Heart right ventricle (tissue), 16 donors: ENCODE measurements at places on chromosomes 6 and 20. TPM values are rescaled to one million over a fixed set of nuclear protein-coding genes. Genes with fewer than 3 reads are reported as not detected.
A peak's percentile ranks its signal among the peaks of the same experiment; 100 is the strongest.

- no peak for DNase-seq
- no peaks in the 10 kb centered on the region for H3K36me3 ChIP-seq
- H3K4me1 ChIP-seq = no peaks in the 10 kb centered on the region
- H3K4me3 ChIP-seq = no peak overlapping the region
- peaks cover 6% of the 10 kb centered on the region for H3K27me3 ChIP-seq
- H3K27ac ChIP-seq = no peak overlapping the region
Observed at GRCh38 chr20:51926670-51927305, 124.5 kb upstream of the SALL4 start.

The MYB gene
- total RNA-seq = not detected

The C6orf52 gene
- total RNA-seq = 0.62 TPM

- no peak overlapping the region for H3K27ac ChIP-seq
- DNase-seq = no peak
- H3K4me3 ChIP-seq = no peak overlapping the region
- peaks cover 28% of the 10 kb centered on the region for H3K4me1 ChIP-seq
- no peaks in the 10 kb centered on the region for H3K36me3 ChIP-seq
- H3K27me3 ChIP-seq = no peaks in the 10 kb centered on the region
Observed at GRCh38 chr6:34684919-34685318, 11.6 kb downstream of the ILRUN start.

DNA sequence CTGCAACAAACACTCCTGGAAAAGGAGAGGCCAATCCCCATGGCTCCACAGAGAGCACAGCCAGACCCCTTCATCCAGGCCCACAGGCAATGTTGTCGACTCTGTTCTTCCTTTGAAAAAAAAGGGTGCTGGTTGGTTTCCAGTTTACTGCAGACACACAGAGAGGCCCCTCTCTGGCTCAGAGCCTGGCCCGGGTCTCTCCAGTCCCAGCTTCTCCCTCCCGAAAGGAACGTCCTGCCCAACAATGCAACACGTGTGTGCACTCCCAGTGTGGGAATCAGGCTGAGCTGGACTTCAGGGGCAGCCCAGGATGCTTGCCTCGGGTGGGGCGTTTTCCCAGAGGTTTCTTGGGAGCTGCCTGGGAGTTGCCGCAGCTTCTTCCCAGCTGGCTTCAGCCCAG is 4.5 kb upstream of the NKAIN4 start:
- H3K27ac ChIP-seq = no peak overlapping the region
- no peaks in the 10 kb centered on the region for H3K36me3 ChIP-seq
- H3K27me3 ChIP-seq = peaks cover 20% of the 10 kb centered on the region
- no peak for DNase-seq
- no peaks in the 10 kb centered on the region for H3K4me1 ChIP-seq

The MRAP2 gene
- 0.42 TPM for total RNA-seq

DNA sequence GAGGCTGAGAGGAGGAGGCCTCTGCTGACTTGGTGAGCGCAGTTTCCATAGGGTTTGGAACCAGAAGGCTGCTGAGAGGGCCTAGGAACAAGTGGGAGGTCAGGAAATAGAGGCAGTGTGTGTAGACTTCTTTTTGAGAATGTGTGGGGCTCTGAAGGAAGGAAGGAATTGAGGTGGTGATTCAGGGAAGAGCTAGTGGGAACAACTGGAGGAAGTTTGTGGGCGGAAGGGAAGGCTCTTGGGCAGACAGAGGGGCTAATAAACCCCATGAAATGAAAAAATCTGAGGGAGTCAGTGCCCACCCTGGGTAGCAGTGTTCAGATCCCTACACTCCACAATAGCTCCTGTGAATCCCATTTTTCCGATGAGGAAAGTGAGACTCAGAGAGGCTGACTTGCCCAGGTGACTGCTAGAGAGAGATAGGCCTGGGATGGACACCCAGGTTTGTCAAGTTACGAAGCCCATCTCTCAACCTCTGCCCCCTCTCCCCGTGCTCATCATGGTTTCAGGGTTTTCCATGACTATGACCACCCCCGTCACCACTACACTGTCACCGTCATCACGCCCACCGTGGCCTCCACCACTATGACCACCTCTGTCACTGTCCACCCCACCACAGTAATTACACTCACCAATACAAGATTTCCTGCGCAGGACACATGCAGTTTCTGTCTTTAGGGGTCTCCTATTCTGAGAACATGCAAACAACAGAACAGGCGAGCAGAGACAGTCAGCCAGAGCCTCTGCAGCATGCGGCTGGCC is 106.4 kb downstream of the MRPL14 start:
- H3K27me3 ChIP-seq = no peaks in the 10 kb centered on the region
- no peaks in the 10 kb centered on the region for H3K4me1 ChIP-seq
- DNase-seq = no peak
- no peak overlapping the region for H3K4me3 ChIP-seq

The IL17F gene
- total RNA-seq = not detected

- peaks cover 32% of the 10 kb centered on the region for H3K4me1 ChIP-seq
- H3K36me3 ChIP-seq = no peaks in the 10 kb centered on the region
- no peak overlapping the region for H3K4me3 ChIP-seq
- H3K27ac ChIP-seq = no peak overlapping the region
- no peaks in the 10 kb centered on the region for H3K27me3 ChIP-seq
Observed at GRCh38 chr6:157464653-157465535, 83.9 kb downstream of the ZDHHC14 start.

- H3K36me3 ChIP-seq = no peaks in the 10 kb centered on the region
- no peak overlapping the region for H3K4me3 ChIP-seq
- H3K27ac ChIP-seq = peak overlapping the region; percentile 91
- DNase-seq = no peak
- H3K4me1 ChIP-seq = peaks cover 42% of the 10 kb centered on the region
Observed at GRCh38 chr6:150176659-150177058, 33.8 kb downstream of the PPP1R14C start.

- H3K27ac ChIP-seq = no peak overlapping the region
- DNase-seq = no peak
- no peak overlapping the region for H3K4me3 ChIP-seq
Observed at GRCh38 chr20:33689973-33690372, 3.8 kb upstream of the E2F1 start.

GRCh38 chr6:79832723-79833122 is 114.6 kb downstream of the ELOVL4 start:
- H3K36me3 ChIP-seq = no peaks in the 10 kb centered on the region
- no peaks in the 10 kb centered on the region for H3K4me1 ChIP-seq
- peaks cover 3% of the 10 kb centered on the region for H3K27me3 ChIP-seq
- H3K27ac ChIP-seq = no peak overlapping the region

DNA sequence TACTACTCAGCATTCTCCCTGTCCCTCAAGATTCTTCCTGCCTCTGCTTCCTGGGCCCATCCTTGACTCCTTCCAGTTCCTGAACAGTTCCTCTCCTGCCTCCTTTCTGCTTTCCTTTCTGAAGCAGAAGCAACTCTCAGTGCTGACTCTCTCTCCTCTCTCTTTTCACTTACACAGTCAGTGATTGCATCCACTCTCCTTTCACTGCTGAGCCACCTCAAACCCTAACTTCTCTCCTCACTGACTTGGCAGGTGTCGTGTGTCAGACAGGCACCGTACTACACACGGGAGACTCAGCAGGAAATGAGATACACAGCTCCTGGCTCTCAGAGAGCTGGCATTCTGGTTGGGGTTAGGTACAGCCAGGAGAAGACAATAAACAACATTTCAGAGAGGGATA is 5.6 kb downstream of the ABHD16A start:
- H3K27ac ChIP-seq = no peak overlapping the region
- H3K36me3 ChIP-seq = peaks cover 84% of the 10 kb centered on the region
- peaks cover 13% of the 10 kb centered on the region for H3K4me1 ChIP-seq
- no peaks in the 10 kb centered on the region for H3K27me3 ChIP-seq
- DNase-seq = no peak

The KIAA0408 gene
- total RNA-seq = 3.2 TPM

The HDGFL1 gene
- total RNA-seq = not detected

DNA sequence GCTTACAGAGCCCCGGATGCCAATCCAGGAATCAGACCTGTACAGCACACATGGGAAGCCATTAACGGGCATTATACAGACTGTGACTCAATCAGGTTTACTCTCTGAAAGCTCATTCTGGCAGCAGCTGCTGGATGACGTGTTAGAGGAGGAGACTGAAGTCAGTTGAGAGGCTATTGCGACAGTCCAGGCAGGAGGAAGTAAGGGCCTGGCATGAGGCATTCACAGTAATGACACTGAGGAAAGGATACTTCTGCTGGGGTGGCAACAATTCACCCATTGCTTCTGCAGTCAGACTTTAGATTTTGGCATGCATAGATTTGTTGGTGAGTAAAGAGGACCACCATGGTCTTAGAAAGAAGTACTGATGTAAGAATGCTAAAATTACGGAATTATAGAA is 151.0 kb upstream of the HEY2 start:
- H3K27me3 ChIP-seq = no peaks in the 10 kb centered on the region
- H3K27ac ChIP-seq = no peak overlapping the region
- no peaks in the 10 kb centered on the region for H3K36me3 ChIP-seq

DNA sequence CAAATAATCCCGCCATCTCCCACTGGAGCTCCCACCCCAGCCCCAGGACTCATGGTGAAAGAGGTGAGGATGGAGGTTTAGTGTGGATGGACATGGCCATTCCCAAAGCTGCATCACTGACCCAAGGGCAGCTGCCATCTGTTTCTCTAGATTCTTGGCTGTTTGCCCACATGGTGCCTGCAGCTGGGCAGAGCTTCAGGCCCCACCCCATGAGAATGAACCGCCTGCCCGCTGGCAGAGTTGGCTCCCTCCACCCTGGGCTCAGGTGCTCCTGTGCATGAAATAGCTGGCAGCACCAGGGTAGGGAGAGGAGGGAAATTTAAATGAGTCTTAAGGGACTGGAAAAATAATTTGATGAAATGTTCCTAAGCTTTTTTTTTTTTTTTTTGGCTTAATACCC is 17.4 kb downstream of the SCML4 start:
- H3K4me3 ChIP-seq = no peak overlapping the region
- H3K27me3 ChIP-seq = peaks cover 5% of the 10 kb centered on the region
- no peaks in the 10 kb centered on the region for H3K4me1 ChIP-seq

The PTGIS gene
- 25.1 TPM for total RNA-seq

GRCh38 chr20:51154708-51155690 is 132.1 kb upstream of the KCNG1 start:
- no peak for DNase-seq
- H3K27me3 ChIP-seq = peaks cover 48% of the 10 kb centered on the region
- no peak overlapping the region for H3K4me3 ChIP-seq
- H3K27ac ChIP-seq = no peak overlapping the region
- no peaks in the 10 kb centered on the region for H3K36me3 ChIP-seq

DNA sequence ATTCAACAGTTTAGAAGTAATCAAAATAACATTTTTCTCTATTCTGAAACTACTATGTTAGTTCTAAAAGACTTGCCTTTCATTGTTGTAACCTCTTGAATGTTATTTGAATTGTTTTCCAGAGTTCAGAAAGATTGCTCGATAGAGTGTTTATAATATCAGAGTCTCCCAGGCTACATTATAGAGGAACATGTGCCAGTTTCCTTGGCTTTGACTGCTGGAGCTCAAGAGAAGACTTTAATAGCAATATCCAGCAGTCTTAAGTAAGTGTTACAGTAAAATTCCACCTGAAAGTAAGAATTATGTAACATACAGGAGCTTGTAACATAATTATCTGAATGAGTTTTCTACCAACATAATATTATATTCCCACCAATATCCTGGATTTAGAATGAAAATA is 991.8 kb upstream of the ADGRB3 start:
- no peaks in the 10 kb centered on the region for H3K27me3 ChIP-seq
- no peak overlapping the region for H3K27ac ChIP-seq
- no peaks in the 10 kb centered on the region for H3K36me3 ChIP-seq
- DNase-seq = no peak
- no peak overlapping the region for H3K4me3 ChIP-seq
- H3K4me1 ChIP-seq = no peaks in the 10 kb centered on the region

The MMUT gene
- 37.0 TPM for total RNA-seq

- no peaks in the 10 kb centered on the region for H3K27me3 ChIP-seq
- no peaks in the 10 kb centered on the region for H3K36me3 ChIP-seq
- no peak overlapping the region for H3K4me3 ChIP-seq
- peaks cover 40% of the 10 kb centered on the region for H3K4me1 ChIP-seq
- no peak for DNase-seq
Observed at GRCh38 chr6:157991067-157991432, 9.4 kb downstream of the SYNJ2 start.

The PLAGL1 gene
- 16.5 TPM for total RNA-seq

DNA sequence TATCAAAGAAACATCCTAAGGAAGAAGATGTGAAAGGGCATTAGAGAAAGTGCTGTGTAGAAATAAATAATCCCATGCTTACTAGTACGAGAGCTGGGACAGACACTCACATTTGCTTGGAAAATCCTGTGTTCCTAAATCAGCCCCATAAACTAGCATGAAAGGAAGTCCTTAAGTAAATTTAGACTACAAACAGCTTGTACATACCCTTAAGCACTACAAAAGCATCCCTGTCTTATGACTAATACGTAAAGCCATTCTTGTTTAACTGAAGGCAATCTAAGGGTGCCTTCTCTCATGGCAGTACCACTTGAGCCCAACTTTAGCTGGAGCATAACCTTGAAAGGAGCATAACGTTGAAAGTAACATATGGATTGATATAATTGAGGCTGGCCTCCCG is 15.4 kb upstream of the FOXQ1 start:
- no peaks in the 10 kb centered on the region for H3K4me1 ChIP-seq
- H3K36me3 ChIP-seq = no peaks in the 10 kb centered on the region
- peaks cover 16% of the 10 kb centered on the region for H3K27me3 ChIP-seq
- H3K27ac ChIP-seq = no peak overlapping the region
- no peak for DNase-seq

The C20orf204 gene
- total RNA-seq = 0.32 TPM

DNA sequence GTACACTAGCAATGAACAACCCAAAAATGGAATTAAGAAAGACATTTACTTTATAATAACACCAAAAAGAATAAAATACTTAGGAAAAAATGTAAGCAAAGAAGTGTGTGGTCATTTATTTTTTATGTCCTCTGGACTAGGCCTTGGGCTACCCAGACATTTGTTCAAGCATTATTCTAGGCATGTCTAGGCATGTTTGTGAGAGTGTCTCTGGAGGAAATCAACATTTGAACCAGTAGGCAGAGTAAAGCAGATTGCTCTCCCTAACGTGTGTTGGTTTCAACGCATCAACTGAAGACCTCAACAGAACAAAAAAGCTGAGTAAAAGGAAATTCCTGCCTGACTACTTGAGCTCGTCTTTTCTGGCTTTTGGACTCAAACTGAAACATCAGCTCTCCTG is 84.5 kb downstream of the ANKEF1 start:
- H3K27ac ChIP-seq = no peak overlapping the region
- DNase-seq = no peak
- no peaks in the 10 kb centered on the region for H3K4me1 ChIP-seq
- H3K4me3 ChIP-seq = no peak overlapping the region
- H3K27me3 ChIP-seq = no peaks in the 10 kb centered on the region

The TRAPPC3L gene
- total RNA-seq = 0.20 TPM

GRCh38 chr6:132179955-132180354 is 221.3 kb downstream of the MOXD1 start:
- no peak for DNase-seq
- no peaks in the 10 kb centered on the region for H3K4me1 ChIP-seq
- H3K27ac ChIP-seq = no peak overlapping the region
- no peak overlapping the region for H3K4me3 ChIP-seq
- H3K27me3 ChIP-seq = no peaks in the 10 kb centered on the region

GRCh38 chr6:133430530-133430929 is 189.4 kb downstream of the EYA4 start:
- H3K36me3 ChIP-seq = no peaks in the 10 kb centered on the region
- H3K4me3 ChIP-seq = no peak overlapping the region
- no peaks in the 10 kb centered on the region for H3K27me3 ChIP-seq
- no peak overlapping the region for H3K27ac ChIP-seq
- no peaks in the 10 kb centered on the region for H3K4me1 ChIP-seq
- DNase-seq = no peak

- H3K4me1 ChIP-seq = no peaks in the 10 kb centered on the region
- H3K4me3 ChIP-seq = no peak overlapping the region
- no peaks in the 10 kb centered on the region for H3K36me3 ChIP-seq
- no peaks in the 10 kb centered on the region for H3K27me3 ChIP-seq
- no peak overlapping the region for H3K27ac ChIP-seq
Observed at GRCh38 chr6:106773996-106774629, 144.7 kb downstream of the QRSL1 start.
